ENCODE measurements at places on chromosomes 1 and 21.

DNA sequence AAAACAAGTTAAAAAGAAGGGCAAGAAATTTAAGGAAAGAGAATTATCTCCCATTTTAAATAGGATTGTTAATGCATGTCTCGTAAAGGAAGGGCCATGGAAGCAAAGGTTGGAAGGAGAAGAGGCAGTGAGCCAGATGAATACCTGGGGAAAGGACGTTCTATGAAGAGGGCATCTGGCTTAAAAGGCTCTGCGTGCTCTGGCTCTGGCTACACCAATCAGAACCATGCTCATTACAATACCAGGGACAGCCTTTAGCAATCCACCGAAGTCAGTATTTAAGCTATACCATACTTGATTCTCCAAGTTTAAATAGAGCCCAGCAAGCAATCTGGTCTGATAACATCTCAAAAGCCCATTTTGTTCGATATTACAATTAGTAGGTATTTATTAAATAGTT is 58.5 kb upstream of the C1orf87 start:
- DNase-seq: no peak

DNA sequence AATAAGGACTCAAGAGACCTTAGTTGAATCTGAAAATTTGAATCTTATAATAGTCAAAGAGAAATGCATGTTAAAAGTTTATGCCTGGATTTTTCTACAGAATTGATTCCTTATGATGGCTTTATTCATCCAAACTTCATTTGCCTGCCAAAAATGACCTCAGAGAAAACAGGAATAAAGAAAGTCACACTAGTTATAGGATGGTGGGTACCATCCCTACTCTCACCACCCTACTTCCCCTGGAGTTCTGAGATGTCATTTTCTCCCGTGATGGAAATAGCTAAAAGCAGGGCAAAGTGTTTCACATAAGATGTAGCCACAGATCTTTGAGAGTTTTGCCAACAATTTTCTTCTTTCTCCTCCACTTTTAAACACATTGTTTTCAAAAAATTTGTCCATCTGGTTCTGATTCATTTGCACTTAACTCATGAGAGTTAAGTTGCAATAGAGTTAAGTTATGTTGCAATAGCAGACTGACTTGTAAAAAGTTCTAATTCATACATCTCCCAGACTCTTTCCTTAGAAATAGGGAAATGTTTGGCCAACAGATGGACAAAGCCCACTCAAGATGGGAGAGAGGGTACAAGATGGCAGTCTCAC is 384.6 kb downstream of the PLPP3 start:
- no peak for DNase-seq

DNA sequence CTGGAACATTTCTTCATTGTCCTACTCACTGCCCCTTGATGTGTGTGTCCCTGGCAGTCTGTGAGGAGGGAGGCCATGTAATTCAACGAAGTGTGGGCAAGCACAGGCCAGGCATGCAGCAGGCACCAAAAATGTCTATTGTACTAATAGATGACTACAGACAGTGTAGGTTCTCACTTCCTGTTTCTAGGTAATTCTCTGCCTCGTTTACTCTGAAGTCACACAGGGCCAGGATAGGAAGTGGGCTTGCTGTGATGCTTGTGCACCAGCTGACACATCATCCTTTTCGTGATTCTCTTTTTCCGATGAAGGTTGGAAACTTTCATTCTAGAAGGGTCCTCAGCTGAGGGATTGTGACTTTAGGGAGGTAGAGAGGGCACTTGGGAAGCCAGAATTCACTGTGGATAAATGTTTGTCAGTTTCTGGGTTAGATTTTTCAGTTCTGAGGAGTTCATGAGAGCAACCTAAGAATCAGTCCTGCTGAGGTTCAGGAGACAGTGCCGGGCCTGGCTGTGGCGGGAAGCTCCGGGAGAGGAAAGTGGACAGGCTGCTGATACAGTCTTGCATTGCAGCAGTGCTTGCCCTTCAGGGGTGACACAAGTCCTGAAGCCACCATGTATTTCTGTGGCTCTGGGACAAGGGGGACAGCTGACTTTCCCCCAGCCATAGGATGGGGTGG is 4.3 kb upstream of the CSF1 start:
- no peak for DNase-seq

DNA sequence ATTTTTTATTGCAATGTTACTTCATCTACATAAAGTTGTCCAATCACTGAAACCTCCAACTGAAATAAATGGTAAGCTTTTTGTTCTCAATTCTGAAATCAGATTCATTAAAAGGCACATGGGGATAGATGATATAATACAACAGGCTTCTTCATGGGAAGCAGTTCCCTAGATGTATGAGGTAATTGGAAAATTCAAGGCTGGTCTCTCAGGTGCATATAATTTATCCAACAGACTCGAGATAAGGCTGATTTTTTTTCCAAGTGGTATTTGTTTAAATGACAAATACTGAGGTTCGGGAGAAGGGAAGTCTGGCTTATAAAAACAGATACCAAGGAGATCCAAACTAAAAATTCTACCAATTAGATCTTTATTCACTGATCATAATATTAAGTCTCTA is 14.2 kb downstream of the TRIM45 start:
- no peak for DNase-seq

DNA sequence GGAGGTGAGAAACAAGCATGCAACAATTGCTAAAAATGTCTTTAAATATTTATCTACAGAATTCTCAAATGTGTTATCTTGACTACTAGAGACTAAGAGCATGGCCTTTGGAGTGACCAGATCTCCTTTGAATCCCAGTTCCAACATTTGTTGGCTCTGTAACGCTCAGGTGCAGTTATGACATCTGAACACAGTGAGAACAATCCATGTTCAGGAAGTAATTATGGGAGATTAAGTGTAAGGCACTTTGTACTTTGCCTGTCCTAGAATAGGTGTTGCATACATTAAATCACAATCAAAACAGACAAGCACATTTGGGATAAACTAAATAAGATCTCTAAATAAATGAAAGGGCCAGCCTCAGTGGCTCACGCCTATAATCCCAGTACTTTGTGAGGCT is 454.5 kb downstream of the SMYD3 start:
- DNase-seq: no peak

- no peak for DNase-seq
These were observed 44.1 kb upstream of the DOCK7 start for GRCh38 chr1:62732331-62732730.

GRCh38 chr1:3596663-3597598 is 14.4 kb downstream of the MEGF6 start:
- no peak for DNase-seq

DNA sequence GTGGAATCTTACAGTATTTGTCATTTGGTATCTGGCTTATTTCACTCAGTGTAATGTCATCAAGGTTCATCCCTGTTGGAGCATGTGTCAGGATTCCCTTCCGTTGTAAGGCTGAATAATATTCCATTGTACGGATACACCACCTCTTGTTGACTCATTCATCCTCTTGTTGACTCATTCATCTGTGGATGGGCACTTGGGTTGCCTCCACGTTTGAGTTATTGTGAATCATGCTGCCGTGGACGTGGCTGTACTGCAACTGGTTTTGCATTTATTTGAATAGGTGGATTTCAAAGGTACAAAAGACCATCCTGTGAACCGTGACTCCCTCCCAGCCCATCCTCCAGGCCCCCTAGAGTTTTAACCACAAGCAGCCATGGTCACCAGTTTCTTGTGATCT is 11.9 kb upstream of the TCP10L start:
- no peak for DNase-seq

- DNase-seq: no peak
These were observed 19.9 kb upstream of the EDN2 start for GRCh38 chr1:41504114-41505035.

DNA sequence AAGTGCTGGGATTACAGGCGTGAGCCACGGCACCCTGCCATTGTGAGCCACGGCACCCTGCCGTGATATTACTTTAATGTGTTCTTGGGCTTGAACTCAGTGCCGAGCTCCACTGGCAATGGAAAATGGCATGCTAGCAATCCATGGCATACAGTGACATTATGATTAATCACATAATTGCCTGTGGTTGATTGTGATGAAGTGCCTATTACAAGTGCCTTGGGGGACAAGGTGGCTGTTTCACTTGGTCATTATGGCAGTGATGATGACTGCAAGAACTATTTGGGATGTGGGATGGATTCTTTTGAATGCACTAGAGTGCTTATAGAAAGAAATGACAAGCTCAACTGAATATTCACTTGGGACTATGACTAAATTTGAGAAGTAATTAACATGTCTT is 22.3 kb upstream of the HPCAL4 start:
- no peak for DNase-seq

DNA sequence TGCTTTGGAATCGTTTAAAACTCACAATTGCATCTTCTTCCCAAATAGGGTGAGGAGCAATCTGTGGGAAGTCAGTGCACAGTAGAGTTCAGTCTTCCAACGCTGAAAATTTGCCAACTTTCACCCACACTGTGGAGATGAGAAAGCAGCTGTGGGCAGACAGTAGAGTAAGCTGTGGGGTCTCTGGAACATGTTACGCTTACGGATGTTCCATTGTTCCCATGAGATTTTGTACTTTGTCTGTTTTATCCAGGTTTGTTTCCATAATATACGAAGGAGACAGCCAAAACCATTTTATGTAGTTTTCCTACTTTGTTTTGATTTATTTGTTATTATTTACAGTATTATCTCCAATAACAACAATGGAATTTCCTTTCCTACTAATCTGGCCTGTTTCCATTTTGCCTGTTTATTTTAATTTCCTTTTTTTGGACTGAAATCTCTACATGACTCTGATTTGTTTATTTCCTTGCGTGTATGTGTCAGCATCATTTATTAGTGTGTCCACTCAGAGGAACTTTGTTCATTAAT is 65.1 kb upstream of the RGL1 start:
- DNase-seq: no peak

GRCh38 chr1:15155888-15156741 is 2.6 kb downstream of the TMEM51 start:
- DNase-seq: no peak

DNA sequence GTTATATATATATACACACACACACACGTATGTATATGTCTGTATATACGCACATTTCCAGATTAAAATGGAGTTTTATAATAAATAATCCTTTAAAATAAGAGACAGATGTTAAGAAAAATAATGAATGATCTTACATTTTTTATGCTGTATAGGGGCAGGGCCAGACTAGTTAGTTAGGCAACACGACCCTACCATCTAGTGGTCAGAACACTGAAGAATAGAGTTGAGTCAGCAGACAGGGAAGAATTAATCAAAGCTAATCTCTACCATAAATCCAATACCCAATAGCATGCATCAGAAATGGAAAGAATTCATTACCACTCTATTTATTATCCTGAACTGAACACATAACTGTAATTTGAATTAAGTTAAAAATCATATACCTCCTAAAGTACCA is 156.7 kb downstream of the BRINP3 start:
- peak; percentile 10 for DNase-seq

GRCh38 chr1:66532798-66533783 is 862 bp upstream of the SGIP1 start:
- no peak for DNase-seq

- no peak for DNase-seq
These were observed 58.8 kb downstream of the CAPZB start for GRCh38 chr1:19426294-19427086.

- DNase-seq: no peak
These were observed 1.2 kb upstream of the SLC25A34 start for GRCh38 chr1:15734901-15735300.

DNA sequence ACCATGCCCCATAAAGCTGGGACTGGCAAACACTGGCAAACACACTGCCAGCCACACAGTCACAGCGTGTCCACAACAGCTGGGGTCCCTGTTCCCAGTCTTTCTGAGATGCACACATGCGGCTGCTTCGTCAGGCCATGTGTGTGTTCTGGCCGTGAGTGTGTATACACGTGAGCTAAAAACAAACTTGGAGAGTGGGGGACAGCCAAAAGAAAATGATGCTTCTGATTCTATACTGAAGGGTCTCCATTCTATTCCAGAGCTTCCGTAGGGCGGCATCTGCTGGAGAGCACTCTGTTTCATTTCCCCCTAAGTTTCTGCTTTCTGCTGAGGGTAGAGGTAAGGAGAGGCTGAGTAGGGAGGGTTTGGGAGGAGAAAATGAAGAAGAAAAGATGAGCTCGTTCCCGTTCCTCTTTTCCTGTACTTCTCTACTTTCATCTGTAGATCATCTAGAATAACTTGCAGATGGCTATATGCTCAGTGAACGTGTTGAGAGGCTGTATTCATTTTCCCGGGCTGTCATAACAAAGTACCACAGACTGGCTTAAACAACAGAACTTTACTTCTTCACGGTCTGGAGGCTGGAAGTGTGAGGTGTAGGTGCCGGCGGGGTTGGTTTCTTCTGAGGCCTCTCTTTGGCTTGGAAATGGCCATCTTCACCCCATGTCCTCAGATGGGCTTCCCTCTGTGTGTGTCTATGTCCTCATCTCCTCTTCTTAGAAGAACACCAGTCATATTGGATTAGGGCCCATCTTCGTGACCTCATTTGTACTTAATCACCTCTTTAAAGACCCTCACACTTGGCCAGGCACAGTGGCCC is 151.6 kb downstream of the TOMM20 start:
- DNase-seq: no peak

- no peak for DNase-seq
These were observed 35.3 kb upstream of the CACYBP start for GRCh38 chr1:174964261-174964971.

DNA sequence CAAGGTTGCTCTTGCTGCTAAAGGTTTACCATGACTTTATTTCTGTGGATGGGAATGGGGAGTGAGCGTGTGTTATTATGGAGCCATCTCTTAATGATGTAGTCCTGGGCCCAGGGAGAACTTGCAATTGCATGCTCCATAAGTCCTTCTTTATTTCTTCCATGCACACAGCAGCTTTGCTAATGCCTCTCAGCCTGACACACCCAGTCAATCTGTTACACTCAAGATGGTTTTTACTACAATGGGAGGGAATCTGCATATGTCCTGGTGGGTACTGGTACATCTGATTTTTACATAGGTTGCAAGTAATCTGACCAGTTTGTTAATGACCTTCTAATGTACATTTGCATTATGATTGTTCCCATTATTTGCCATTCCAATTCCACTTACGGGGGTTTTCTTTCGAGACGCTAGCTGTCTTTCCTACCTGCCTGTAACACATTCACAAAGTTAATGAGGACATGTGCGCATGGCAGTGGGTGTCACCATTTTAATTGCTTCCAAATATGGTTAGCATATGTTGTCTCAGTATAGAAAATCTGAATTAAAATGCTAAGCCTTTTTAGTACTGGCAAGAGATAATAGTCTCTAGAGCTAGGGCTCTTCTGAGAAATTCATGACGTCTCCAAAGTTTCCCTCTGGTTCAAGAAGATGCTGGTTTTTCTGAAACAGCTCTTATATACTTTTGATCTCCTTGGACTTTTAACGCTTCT is 188.2 kb downstream of the GRIK1 start:
- no peak for DNase-seq

DNA sequence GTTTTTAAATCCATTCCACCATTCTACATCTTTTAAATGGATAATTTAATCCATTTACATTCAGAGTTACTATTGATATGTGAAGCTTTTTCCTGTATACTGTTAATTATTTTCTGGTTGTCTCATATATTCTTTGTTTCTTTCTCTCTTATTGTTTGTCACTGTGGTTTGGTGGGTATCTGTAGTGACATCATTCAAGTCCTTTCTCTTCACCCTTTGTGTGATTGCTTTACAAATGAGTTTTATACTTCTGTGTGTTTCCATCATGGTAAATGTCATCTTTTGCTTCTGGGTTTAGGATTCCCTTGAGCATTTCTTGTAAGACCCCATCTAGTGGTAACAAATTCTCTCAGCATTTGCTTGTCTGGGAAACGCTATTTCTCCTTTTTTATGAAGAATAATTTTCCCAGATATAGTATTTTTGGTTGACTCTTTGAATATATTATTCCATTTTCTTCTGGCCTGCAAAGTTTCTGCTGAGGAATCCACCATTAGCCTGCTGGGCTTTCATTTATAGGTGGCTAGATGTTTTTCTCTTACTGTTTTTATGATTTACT is 10.2 kb downstream of the LY9 start:
- DNase-seq: no peak

All from T47D (cell line).